ENCODE measurements at places on chromosomes 7 and 10.

GRCh38 chr10:20020677-20021076 lies 204.4 kb downstream of the PLXDC2 start:
- DNase-seq: no peak

DNA sequence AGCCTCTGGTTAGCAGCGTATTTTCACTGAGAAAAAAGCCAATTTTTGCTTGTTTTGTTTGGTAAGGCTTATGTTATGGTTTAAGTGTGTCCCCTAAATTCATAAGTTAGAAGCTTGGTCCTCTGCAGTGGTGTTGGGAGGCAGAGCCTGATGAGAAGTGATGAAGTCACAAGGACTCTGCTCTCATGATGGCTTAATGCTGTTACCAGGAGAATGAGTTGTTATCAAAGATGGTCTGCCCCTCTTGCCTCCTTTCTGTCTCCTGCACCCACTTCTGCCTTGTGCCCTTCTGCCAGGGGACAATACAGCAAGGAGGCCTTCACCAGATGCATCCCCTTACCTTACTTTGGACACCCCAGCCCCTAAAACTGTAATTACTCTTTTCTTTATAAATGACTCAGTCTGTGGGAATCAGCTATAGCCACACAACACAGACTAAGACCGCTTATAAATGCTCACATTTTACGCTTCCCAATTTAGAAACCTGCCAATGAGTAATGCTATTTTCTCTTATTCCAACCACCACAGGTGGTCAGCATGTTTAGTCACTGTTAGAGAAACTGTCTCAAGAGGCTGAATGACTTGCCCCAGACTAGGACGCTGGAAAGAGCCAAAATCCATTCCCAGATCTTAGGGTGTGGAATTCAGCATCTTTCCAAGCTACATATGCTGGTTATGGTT lies 6.1 kb upstream of the PKD1L1 start:
- no peak for DNase-seq

GRCh38 chr10:127033216-127034033 lies 128.2 kb downstream of the DOCK1 start:
- DNase-seq: no peak

- no peak for DNase-seq
Measured at GRCh38 chr7:83579740-83580139, 69.2 kb downstream of the SEMA3E start.

- no peak for DNase-seq
Measured at GRCh38 chr7:50795253-50795652, 12.6 kb upstream of the GRB10 start.

DNA sequence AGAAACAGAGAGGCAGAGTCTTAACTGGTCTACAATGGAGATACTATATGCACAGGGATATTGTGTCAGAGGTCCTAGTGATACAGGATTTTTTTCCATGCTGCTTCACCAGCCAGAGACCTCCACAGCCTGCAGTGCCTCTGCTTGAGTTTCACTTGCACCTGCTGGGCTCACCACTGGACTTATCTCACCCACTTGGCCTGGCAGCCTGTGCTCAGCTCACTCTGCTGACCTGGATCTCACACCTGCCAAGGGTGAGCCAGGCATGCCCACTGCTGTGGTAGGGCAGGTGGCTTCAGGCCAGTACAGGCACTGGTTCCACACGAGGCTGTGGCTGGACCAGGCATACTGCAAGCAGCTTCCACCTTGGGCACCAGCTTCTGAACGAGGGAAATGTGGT lies 36.6 kb downstream of the PNLIPRP3 start:
- DNase-seq: no peak

DNA sequence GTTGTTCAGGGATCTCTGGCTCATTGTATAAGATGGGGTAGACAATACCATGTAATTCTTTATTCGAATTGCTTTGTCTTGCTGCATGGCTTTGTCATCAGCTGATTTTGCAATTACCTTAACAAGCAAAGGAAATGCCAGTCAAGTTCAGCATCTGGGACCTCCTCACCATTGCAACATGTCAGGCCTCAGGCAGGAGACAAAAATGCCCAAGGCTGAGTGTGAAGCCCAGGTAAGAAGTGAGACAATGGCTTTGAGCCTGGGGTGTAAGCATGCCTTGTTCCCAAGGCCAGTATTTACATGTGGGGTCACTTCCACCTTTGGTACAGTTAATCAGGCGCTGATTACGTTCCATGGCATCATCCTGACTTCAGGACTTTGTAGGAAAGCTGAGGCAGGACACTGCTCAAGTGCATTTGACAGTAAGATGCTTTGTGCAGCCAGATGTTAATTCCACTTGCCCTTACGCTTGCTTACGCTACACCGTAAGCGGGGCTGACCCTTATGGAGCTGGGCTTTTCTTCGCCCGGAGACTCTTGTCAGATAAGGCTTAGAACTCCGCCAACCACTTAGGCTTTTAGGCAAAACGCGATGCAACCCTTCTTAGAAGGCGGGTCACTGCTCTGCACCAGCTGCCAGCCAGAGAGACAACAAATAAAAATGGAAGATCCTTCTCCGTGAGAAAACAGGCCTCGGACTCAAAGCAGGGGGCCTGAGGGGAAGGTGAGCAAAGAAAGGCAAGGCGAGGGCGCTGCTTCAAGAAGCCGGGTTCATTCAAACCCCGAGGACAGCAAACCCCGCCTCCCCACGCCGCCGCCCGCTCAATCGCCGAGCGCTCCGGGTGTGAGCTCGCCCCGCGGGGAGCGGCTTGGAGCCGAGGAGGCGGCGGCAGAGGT lies 1.3 kb upstream of the SP4 start:
- DNase-seq: no peak

GRCh38 chr7:149126662-149127266 lies 640 bp upstream of the ZNF425 start:
- no peak for DNase-seq
